ENCODE measurements at places on chromosomes 4 and X.

GRCh38 chrX:43005561-43005960 is 227.6 kb upstream of the PPP1R2C start:
- DNase-seq: no peak

DNA sequence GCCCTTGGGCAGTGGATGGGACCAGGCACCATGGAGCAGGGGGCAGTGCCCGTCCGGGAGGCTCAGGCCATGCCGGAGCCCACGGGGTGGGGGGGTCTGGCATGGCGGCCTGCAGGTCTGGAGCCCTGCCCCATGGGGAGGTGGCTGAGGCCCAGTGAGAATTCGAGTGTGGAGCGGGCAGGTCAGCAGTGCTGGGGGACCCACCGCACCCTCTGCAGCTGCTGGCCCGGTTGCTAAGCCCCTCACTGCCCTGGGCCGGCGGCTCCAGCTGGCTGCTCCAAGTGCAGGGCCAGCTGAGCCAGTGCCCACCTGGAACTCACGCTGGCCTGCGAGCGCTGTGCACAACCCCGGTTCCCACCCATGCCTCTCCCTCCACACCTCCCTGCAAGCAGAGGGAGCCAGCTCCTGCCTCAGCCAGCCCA is 1157.9 kb upstream of the ADGRL3 start:
- no peak for DNase-seq

- no peak for DNase-seq
Measured at GRCh38 chr4:88584471-88584900, 7.8 kb upstream of the HERC3 start.

DNA sequence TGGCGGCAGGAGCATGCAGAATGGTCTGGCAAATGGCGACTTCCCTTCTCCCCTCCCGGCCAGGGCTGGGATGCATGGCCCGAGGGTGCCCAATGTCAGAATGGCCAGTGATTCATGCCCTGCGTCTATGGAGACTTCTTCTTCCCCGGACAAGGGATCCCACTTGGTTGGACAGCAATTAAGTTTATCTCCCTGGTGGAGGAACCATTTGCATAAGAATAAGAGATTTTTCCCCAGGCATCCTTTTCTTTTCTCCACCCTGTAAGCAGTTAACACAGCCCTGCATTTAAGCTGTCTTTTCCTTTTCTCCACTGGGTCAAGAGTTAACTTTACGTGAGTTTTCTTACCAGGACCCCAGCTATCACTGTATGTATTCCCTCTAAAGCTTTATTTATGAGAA is 856.6 kb downstream of the GLUD2 start:
- no peak for DNase-seq

GRCh38 chr4:5381961-5382441 is 326.4 kb downstream of the EVC2 start:
- no peak for DNase-seq

DNA sequence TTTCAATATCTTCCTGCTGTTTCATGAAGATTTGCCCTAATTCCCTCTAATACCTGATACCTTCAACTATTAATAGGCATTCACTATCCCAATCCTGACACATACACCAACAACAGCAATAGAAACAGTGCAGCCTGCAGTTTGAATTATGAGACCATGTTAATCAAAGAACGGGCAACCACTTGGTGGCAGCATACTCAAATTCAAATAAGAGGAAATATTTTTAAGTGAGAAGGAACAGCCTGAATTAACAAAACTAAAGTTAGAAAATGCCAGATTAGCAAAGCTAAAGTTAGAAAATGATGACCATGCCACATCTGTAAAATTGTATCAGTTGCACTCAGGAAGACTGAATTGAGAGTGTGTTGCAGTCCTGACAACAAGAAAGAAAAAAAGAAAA is 204.9 kb downstream of the SMARCA1 start:
- DNase-seq: no peak

DNA sequence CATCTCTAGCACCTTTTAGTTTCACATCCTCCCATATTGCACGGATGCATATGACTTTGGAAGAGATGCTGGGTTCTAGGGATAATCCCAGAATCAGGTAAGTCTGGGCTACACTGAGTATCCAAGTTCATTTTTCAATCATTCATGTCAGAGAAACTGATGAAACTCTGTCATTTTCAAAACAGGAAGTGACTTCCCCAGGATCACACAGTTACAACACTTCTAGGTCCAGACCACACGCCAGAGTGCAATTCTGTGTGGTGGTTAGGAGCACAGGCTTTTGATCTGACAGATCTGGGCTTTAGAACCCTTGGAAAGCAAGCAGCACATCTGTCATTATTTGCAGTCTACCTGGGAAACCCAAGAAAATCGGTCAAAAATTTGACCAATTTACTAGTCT is 52.1 kb upstream of the CDKN2AIP start:
- DNase-seq: no peak

DNA sequence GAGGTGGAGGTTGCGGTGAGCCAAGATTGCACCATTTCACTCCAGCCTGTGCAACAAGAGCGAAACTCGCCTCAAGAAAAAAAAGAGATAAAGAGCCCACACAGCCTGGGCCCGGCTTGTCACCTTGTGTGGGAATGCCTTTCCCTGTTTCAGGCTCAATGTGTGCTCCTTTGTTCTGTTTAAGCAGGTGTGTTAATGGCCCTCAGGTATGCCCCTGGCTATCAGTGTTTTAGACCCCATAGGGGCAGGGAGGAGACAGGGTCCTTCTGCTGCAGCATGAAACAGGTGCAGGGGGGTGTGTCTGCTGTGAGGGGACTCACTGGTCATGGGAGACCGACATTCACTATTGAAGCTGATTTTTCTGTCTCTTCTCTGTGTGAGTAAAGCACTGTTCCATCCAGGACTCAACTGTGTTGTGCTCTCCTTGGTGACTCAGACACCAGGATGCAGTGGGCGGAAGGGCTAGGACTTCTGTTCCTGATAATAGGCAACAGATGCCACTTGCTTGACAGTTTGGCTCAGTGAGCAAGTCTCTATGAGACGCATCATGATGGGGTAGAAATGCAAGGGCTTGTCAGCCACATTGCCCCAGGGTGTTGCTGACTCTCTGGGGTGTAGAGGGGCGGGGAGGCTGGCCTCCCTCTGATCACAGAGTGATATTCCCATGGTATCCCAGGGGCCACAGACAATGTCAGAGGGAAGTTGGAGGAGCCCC is 15.6 kb upstream of the LAP3 start:
- peak; percentile 26 for DNase-seq

DNA sequence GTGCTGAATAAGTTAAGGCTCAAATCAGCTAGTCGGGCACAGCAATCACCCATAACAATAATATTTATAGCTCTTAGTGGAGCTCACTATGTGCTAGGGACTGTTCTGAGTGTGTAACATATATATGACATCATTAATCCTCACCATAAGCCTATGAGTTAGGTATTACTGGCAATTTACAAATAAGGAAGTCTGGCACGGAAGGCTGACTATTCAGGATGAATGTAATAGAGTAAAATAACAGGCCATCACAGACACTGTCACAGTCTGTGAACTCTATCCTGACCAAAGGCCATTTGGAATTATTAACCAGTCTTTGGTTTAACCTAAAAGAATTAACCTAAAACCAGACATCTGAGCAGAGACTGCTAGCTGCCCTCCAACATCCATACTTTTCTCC is 119.3 kb downstream of the C4orf51 start:
- no peak for DNase-seq

DNA sequence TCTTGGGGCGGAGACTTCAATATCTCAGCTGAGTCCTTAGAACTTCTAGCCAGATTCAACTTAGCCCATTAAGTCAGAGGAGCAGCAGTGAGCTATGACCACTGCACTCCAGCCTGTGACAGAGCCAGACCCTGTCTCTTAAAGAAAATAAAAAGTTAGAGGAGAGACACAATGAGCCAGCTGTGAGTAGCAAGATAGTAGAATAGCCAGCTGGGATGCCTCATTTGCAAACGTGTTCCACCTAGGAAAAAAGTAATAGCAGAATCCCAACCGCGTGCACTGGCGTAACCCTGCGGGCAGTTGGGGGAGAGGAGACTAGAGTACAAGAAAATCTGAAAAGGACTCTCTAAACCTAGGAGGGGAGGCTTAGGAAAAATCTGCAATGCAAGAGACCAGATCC is 133.2 kb upstream of the ANXA3 start:
- DNase-seq: no peak

- DNase-seq: no peak
Measured at GRCh38 chrX:111719426-111720210, 38.6 kb downstream of the ALG13 start.

DNA sequence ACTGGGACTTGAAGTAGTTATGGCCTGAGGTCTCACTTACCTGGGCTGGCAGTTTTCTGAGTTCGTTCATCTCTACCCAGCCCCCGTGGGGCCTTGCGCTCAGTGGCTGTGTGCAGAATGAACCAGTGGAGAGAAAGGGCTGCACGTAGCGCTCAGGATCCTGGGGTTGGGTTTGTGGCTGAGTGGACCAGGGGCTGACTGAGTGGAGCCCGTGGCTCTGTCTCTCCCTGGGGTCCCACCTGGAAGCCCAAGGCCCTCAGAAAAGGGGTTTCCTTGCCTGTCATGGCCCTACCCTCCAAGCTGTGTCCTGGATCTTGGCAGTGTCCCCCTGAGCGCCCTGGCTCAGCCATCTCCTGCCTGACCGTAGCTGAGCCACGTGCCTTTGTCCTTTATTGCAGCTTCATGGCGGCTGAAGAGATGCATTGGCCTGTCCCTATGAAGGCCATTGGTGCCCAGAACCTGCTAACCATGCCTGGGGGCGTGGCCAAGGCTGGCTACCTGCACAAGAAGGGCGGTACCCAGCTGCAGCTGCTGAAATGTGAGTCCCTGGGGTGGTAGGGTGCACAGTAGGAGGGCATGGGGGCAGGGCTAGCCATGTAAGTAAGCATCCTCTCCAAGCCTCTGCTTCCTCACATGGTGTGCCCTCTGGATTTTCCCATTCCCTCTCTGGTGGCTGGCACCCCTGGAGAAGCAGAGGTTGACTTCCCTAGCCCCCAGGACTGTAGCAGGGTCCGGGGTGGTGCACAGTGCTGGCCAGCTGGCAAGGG is 23.2 kb upstream of the ADD1 start:
- DNase-seq: no peak

- DNase-seq: no peak
Measured at GRCh38 chr4:181258569-181258968, 984.6 kb upstream of the TENM3 start.

DNA sequence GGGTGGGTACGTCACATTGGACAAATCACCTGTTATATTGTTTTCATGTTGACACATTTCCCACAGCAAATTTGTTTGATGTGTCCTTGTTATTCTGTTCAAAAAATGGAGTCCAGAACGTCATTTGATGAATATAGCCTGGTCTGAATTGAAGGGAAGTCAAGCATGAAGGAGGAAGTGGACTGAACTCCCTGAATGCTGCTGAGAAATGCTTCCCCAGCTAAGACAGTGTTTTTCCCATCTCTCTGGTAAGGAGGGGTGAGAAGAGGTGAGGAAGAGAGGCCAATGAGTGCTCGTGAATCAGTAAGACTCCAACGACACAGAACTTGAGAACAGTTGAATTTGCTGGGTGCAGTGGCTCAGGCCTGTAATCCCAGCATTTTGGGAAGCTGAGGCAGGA is 127.4 kb downstream of the RBM47 start:
- no peak for DNase-seq

DNA sequence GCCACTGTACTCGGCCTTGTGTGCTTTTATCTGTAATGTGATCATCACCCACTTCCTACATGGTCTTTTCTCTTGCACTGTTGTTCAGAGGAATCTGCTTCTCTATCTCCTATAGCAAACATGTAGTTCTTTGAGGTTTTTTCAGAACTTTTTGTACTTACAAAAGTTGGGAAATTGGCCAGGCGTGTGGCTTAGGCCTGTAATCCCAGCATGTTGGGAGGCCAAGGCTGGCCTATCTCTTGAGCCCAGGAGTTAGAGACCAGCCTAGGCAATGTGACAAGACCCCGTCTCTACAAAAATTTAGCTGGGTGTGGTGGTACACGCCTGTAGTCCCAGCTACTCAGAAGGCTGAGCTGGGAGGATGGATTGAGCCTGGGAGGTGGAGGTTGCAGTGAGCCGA is 30.4 kb downstream of the TAF1 start:
- no peak for DNase-seq

GRCh38 chrX:140346729-140347128 is 158.1 kb downstream of the SOX3 start:
- DNase-seq: peak; percentile 1

GRCh38 chr4:183038436-183038835 is 60.6 kb upstream of the WWC2 start:
- DNase-seq: no peak

DNA sequence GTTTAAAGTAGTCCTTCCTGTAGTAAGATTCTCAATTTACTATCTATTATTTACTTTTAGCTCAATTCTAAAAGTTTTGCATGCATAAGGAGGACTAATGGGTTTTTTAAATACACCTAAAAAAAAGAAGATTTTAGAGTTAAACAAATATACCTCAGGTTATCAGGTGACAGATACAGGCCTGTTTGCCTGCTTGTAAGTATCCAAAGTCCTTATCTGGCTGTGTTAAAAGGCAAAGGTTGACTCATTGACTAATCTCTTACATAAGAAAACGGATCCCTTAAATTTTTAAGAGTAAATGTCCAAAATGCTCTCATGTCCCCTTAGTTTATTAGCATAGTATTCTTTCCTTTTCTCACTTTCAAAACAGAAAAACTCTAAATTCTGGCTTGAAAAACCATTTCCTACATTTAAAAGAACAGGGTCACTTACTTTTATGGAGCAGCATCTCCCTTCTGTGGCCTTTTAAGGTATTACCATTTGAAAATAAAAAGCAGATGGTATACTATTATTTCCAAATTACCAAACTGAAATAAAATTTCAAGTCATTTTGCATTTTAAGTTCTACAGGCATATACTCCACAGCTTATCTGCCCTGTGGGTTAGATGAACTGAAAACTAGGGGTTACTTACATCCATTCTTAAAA is 4.5 kb downstream of the CBR4 start:
- no peak for DNase-seq

- no peak for DNase-seq
Measured at GRCh38 chr4:77126809-77127208, 30.2 kb upstream of the CCNG2 start.

GRCh38 chr4:138943893-138944292 is 71.7 kb upstream of the NOCT start:
- no peak for DNase-seq

DNA sequence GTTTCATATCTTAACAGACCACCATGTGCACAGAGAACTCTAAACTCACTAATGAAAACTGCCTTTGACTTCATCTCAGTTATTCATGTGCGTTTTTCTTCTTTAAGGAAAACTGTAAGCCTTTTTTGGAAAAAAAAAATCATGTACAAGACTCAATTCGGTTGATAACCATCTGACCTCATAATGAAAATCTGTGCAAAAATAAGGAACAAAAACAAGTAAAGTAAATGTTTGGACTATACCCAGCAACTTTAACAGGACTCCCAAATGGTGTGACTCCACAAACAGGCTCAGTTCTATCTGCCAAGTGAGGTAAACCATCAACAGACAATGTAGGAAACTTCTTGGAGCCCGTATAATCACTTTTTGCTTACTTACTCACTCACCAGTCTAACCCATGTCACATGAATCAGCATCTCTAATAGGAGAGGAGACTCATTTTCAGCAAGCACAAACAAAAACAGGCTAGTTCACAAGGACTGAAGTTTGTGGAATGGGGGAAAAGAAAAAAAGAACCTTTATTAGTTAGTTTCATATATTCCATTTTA is 9.3 kb downstream of the APOO start:
- peak; percentile 73 for DNase-seq

All from foreskin keratinocyte (primary cell).